ENCODE measurements at places on chromosomes 4 and X.

- DNase-seq, result no peak
Observed at GRCh38 chrX:11397680-11398079, 104.5 kb downstream of the AMELX start.

DNA sequence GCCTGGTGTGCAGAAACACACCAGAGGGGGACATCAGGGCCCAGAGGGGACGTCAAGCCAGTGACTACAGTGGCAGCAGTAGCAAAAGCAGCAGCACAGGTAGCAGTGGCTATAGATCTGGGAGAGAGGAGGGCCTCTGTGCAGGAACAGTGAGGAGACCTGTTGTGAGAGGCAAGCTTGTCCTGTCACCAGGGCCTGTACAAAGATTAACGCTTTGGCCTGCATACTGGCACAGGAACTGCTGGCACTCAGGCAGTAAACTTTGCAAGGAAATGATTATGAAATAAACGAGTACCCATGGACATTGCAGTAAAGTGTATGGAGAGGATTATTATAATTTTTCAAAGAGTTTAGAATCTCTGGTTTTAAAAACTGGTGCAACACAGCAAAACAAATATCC lies 5.5 kb upstream of the PHF8 start:
- DNase-seq, result no peak

- no peak for DNase-seq
Observed at GRCh38 chr4:74084984-74085383, 14.0 kb downstream of the CXCL2 start.

DNA sequence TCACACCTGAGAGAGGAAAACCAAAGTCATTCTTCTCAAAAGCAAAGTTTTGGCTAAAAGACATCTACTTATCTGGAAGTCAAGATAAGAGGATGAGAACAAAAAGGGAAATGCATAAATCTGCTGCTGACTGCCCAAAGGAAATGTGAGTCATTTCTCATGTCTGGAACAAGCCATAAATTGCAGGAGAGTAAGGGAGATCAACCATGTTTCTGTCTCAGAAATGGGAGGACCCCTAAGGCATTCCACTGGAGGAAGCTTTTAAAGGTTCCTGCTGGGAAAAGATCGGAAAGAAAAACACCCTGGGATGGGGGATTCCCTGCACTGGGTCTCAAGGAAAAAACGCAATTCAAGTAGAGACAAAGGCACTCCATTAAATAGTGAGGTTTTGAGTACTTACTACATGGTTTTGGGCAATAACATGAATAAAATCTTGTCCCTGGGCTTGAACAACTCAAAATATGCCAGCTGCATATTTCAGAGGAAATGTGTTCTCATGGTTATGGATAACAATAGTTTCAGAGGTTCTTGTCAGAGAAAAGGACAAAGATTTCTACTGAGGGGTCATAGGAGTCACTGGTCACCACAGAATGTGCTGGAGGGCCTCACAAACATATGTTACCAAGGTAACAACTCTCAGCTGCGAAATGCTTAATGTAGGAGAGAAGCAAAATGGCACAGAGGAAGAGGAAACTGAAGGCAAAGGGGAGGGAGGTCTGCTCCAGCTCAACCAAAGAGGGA lies 19.3 kb downstream of the GPR143 start:
- DNase-seq, result no peak

Measured in stimulated activated CD4-positive, alpha-beta T cell treated with anti-CD3 and anti-CD28 coated beads, Interleukin-12 subunit alpha, Interleukin-12 subunit beta, amount 100 ng/mL, for 24 hours (primary cell).